ENCODE measurements at places on chromosomes 5 and 9. TPM values are rescaled to one million over a fixed set of nuclear protein-coding genes. Genes with fewer than 3 reads are reported as not detected.
A peak's percentile ranks its signal among the peaks of the same experiment; 100 is the strongest.

The NDOR1 gene
- total RNA-seq, result 3.0 TPM

The SV2C gene
- total RNA-seq, result 0.31 TPM

The HMCN2 gene
- 30.9 TPM for total RNA-seq

DNA sequence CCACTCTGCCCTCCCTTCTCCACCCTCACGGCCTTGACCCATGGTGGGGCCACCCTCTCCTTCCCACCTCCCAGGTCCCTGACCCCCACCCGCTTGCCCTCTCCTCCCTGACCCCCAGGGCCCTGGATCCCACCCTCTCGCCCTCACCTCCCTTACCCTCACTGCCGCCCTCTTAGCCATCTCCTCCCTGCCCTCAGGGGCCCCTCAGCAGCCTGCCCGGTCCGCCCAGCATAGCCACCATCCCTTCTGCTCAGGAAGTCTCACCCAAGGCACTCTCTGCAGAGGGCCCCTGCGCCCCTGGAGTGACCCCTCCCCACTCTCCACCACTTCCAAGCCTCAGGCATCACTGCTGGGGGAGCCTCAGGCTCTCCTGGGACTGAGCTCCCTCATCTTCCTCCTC is 66.3 kb downstream of the MRPL36 start:
- DNase-seq, result no peak

DNA sequence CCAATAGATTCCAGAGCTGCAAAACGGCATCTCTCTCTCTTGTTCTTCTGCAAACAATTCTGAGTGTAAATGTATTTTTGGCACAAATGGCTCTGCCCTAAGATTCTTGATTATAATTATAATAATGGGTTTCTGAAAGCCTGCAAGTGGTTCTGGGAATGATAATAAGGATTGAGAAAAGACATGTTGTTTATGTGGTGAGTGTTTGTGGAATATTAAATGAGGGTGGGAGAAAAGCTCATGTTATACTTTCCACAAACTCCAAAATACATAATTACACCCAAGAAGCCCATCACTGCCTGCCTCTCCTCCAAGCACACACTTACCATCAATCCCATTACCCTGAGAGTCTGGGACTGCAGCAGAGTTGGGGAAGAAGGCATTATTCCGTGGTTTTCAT is 460.0 kb upstream of the BRINP1 start:
- DNase-seq, result no peak

DNA sequence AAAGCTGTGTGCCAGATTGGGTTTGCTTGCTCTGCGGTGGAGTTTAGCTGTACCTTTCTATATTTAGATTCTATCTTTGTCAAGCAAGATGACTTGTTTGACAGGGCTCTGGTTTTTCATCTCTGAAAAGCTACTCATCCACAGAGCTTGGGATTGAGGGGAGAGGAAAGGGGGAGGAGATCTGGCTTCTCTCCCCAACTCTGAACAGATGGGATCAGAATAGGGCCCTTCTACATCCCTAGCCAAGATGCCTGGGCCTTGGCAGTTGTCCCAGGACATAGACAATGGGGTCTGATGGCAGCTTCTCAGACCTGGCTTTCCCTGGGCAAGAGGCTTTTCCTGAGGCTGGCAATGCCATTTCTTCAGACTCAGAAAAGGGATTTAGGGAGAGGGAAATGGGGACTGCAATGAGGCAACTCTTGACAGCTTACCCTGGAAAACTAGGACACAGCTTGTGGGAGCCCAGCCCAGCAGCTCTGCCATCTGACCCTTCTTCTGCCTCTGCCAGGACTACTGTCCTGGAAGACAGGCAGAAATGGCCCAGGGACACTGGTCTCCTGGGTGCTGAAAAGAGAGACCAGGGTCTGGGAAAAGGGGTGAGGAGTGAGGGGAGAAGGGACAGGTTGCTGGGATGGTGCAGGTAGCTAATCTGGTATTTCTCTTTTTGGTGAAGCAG is 50.2 kb upstream of the ASTN2 start:
- peak; percentile 91 for DNase-seq

- no peak for DNase-seq
Observed at GRCh38 chr5:157267025-157267424, 1.1 kb downstream of the CYFIP2 start.

- DNase-seq, result no peak
Observed at GRCh38 chr5:14107536-14107935, 35.6 kb upstream of the TRIO start.

- DNase-seq, result no peak
Observed at GRCh38 chr5:143398451-143399237, 4.8 kb downstream of the NR3C1 start.

GRCh38 chr9:98226516-98226915 is 28.9 kb downstream of the TBC1D2 start:
- DNase-seq, result no peak

DNA sequence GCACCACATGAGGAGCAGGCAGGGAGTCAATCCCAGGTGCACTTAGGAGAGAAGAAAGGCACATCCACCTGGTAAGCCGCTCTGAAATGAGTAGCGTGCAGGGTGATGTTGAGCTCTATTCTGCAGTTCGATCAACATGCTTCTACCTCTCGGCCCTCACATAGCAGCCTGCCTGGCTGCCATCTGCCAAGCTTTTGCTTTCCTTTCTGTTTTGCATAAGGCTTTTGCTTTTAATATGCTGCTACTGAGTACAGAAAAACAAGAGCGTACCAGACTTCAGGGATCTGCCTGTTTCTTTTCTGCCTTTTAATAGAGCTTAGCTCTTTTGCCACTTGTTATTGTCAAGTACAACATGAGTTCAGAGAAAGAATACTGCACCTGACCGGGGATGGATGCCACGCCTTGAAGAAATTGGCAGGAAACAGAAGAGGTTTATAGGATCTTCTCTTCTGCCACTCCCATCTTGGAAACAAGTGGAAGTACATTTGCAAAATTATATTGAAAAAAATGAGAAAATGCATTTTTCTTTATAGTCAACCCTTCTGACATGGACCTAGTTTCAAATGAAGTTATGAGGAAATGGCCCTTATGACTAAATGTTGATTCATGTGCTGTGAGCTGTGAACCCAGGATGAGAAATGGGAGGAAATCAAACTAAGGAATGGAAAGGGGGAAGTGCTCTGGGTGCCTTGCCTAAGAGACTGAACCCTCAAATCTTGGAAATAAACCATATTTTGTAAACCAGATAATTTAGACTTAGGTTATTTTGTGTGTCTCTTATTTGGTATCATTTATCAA is 4.0 kb upstream of the FCHO2 start:
- no peak for DNase-seq

GRCh38 chr5:36206913-36207312 is 34.8 kb downstream of the NADK2 start:
- DNase-seq, result no peak

DNA sequence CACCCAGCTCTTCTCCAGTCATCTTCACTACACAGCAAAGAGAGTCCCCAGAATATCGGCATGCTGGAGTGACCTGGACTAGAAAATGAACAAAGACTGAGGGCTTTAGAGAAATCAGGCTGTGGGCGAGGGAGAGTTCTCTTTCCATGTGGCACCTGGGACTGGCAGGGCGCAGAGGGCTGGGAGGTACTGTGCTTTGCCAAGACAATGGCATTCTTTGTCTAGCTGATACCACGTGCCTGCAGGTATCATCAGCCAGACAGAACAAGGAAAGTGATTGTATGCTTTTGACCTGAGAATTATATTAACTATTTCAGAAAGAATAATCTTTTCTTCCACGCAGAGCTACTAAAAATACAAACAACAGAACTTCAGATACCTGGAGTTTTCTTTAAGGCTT is 30.5 kb downstream of the DDX31 start:
- no peak for DNase-seq

Data from tongue (tissue), 3 donors.